ENCODE measurements at places on chromosomes 4 and X. TPM values are rescaled to one million over a fixed set of nuclear protein-coding genes. Genes with fewer than 3 reads are reported as not detected.

Gene C4orf50
- not detected for polyA plus RNA-seq

Gene VEGFD
- polyA plus RNA-seq, result not detected

Gene FRMD7
- polyA plus RNA-seq, result not detected

Gene HELQ
- polyA plus RNA-seq, result 7.8 TPM

Gene XPNPEP2
- 2.7 TPM for polyA plus RNA-seq

Gene SUPT20HL1
- not detected for polyA plus RNA-seq

Gene ADH7
- not detected for polyA plus RNA-seq

Gene PDK3
- 59.6 TPM for polyA plus RNA-seq

Gene RAB33B
- polyA plus RNA-seq, result 6.8 TPM

Gene XAGE1A
- not detected for polyA plus RNA-seq

Gene PAGE1
- polyA plus RNA-seq, result not detected

Gene MAGEB1
- polyA plus RNA-seq, result not detected

Gene FAAH2
- polyA plus RNA-seq, result not detected

Gene CFAP99
- not detected for polyA plus RNA-seq

Gene CT45A2
- not detected for polyA plus RNA-seq

Gene EPGN
- polyA plus RNA-seq, result not detected

Gene CC2D2A
- polyA plus RNA-seq, result 0.75 TPM

Gene PDE6B
- polyA plus RNA-seq, result 28.6 TPM

Gene TLR6
- 1.9 TPM for polyA plus RNA-seq

Gene PABPC5
- polyA plus RNA-seq, result not detected

Gene GPRIN3
- 5.5 TPM for polyA plus RNA-seq

Gene PPEF2
- not detected for polyA plus RNA-seq

Gene ALG13
- 29.7 TPM for polyA plus RNA-seq

Gene TGIF2LX
- not detected for polyA plus RNA-seq

Gene CCDC110
- not detected for polyA plus RNA-seq
